T-helper 9 cell (primary cell): ENCODE measurements at places on chromosomes 11 and 22.

GRCh38 chr11:95296621-95297025 lies 65.6 kb upstream of the SESN3 start:
- DNase-seq: no peak

GRCh38 chr11:114128399-114128798 lies 68.9 kb downstream of the ZBTB16 start:
- DNase-seq: no peak

- DNase-seq: no peak
These were observed 52.6 kb downstream of the MAP6 start for GRCh38 chr11:75616281-75616680.

GRCh38 chr11:19093976-19094375 lies 23.0 kb upstream of the ZDHHC13 start:
- no peak for DNase-seq

- DNase-seq: no peak
These were observed 5.1 kb upstream of the P2RX6 start for GRCh38 chr22:21009638-21010425.
